Peyer's patch (tissue), 4 donors: ENCODE measurements at places on chromosomes 3 and 15. TPM values are rescaled to one million over a fixed set of nuclear protein-coding genes. Genes with fewer than 3 reads are reported as not detected.

- no peak for DNase-seq
These were observed 48.4 kb downstream of the HES1 start for GRCh38 chr3:194184265-194184751.

GRCh38 chr15:78830514-78831228 is 19.4 kb upstream of the ADAMTS7 start:
- DNase-seq = no peak

HLTF gene
- total RNA-seq = 8.6 TPM

EPHA3 gene
- 3.3 TPM for total RNA-seq

CP gene
- 27.2 TPM for total RNA-seq

AHSG gene
- total RNA-seq = not detected

SGO1 gene
- 9.9 TPM for total RNA-seq

DNA sequence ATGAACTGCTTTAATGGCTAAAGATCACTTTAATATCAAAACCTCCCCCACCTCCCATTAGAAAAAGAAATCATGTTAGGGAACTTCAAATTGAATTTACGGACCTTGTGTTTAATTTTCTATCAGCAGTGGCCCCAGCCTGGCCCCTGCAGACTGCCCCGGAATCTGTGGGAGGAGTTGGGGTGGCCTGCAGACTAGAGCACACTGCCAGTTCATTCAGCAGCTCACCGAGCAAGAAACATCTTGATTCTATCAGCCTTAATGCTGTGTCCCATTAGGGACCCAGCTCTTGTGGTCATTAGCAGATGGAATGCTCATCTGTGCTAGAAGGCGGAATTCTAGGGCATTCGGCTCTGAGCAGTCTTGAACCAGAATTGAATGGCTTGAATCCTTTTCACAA is 54.2 kb downstream of the FLNB start:
- no peak for DNase-seq

RHOV gene
- total RNA-seq = 1.6 TPM

GRCh38 chr3:11580645-11581044 is 63.1 kb downstream of the VGLL4 start:
- no peak for DNase-seq

GOLGA8Q gene
- not detected for total RNA-seq

TMOD2 gene
- total RNA-seq = 7.2 TPM

DNA sequence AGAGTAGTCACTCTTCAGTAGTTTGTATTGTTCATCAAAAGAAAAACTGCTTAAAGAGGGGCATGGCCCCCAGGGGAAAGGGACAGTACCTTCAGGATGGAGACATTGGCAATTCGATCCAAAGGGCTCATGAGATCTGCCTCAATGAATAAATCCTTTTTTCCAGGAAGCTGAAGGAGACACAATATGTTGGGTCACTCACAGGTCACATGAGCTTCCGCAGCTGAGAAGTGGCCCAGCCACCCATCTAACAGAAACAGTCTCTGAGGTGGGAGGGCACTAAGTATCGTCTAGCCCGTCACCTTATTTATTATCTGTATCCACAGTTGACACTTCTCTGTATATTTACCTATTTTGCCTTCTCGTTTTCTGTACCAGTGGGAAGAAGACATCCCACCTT is 4.7 kb downstream of the VPS33B start:
- DNase-seq = no peak

IL5RA gene
- total RNA-seq = not detected

CAMP gene
- total RNA-seq = not detected

DNA sequence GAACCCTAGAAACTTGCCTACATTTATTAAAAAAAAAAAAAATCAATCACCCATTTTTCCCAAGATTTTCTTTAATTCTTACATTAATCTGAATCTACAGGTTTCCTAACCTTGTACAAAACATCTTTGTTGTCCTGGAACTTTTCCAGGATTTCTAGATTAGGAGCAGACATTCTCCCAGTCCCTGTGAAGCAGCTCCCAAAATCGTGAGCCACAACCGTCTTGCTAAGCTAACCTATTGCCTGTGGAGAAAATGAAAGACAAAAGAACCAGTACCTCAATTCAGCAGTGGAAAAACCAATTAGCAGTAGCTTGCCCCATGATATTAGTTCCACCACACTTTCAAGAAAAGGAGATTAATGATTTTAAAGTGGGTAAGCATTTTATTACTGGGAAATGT is 522.1 kb downstream of the UNC13C start:
- DNase-seq = no peak

- DNase-seq = no peak
These were observed 28.6 kb downstream of the COLQ start for GRCh38 chr3:15492847-15493360.

MASP1 gene
- 0.70 TPM for total RNA-seq

TGM5 gene
- total RNA-seq = not detected

GRCh38 chr3:43957553-43957952 is 266.8 kb downstream of the ABHD5 start:
- no peak for DNase-seq

WDR72 gene
- total RNA-seq = not detected

- no peak for DNase-seq
These were observed 102.2 kb downstream of the PTPRG start for GRCh38 chr3:61663356-61664104.

DNA sequence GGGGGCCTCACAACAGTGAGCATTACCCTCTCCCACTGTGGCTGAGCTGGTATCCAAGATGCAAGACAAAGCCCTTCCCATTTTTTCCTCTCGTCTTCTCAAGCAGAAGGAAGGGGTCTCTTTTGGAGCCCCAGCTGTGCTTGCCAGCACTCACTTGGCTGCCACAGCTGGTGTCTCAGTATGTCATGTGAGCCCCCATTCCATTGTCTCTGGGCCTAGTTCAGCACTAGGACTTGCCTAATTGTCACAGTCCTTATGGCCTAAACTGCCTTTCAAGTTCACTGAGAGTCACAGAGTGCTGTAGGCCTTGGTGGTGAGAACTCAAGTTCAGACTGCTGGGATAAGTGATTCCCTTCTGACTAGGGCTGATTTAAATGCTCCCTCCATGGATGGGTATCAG is 89.8 kb downstream of the ARHGEF26 start:
- no peak for DNase-seq

CRYBG3 gene
- 47.0 TPM for total RNA-seq

PEX5L gene
- not detected for total RNA-seq

DNA sequence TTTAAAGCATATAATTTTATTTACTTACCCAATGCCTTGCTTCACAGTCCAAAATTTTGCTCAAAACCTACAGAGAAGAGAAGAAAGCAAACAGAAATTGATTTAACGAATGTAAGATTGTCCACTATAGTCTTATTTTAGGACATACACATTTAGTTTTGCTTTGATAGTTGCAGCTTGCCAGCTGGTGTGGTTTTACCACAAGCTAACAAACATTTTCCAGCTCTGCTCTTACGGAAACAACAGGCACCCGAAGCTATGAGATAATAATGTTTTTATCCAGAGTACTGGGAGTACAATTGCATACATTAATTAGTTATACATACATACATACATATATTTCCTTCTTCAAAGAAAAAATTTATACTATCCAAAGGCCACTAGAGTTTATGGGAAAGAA is 10.4 kb downstream of the BCL6 start:
- DNase-seq = no peak

GRCh38 chr3:76134166-76134565 is 348.8 kb upstream of the ZNF717 start:
- DNase-seq = no peak

- DNase-seq = no peak
These were observed 31.8 kb downstream of the PLD1 start for GRCh38 chr3:171778493-171778892.

DNA sequence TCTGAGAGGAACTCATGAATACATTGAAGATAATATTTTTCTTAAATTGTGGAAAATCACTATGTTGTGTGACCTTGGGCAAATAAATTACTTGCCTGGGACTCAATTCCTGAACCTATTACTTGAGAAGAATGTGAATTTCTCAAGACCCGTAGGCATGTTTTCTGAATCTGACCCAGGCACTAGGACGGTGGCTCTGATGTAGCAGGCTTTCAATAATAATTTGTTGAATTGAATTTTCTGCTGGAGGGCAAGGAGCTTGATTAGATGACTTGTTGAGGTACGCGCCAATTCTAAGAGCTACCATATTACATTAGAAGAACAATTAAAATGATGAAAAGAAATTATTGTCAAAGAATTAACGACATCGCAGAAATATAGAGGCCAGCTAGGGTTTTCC is 150.2 kb upstream of the LRRC3B start:
- DNase-seq = no peak

ANKRD63 gene
- total RNA-seq = not detected

TEX55 gene
- not detected for total RNA-seq

- no peak for DNase-seq
These were observed 169.3 kb downstream of the RAB11A start for GRCh38 chr15:66038387-66039116.

- no peak for DNase-seq
These were observed 105.1 kb downstream of the ARPP21 start for GRCh38 chr3:35744419-35744818.

GRCh38 chr15:60386615-60387014 is 11.2 kb downstream of the ANXA2 start:
- no peak for DNase-seq

DLL4 gene
- total RNA-seq = 11.4 TPM
